Stimulated activated CD4-positive, alpha-beta T cell treated with anti-CD3 and anti-CD28 coated beads, Interleukin-15, amount 100 ng/mL, for 24 hours (primary cell): ENCODE measurements at places on chromosomes 12 and 14.
A peak's percentile ranks its signal among the peaks of the same experiment; 100 is the strongest.

DNA sequence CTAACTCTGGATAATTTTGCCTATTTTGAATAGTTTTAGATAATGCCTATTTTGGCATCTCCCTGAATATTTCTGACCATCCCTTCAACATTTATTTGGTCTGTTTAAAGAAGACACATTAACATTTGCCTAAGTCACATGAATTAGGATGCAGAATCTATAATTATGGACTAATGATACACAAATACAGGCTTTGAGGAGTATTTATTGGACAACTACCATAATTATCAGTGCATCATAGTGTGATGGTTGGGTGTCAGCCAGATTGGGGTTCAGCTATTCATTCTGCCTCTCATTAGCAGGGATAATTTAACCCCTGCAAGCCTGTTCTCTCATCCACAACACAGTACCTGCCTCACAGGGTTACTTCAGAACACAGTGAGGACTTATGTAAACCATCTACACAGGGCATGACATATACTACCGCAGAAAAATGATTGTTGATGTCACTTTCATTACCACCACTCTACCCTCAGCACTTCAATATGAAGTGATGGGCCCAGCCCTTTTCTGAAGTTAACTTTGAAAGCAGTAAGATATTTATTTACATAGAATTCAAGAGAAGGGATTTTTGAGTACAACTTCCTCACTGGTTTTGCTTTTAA, 14.4 kb downstream of the PRKCH start:
- DNase-seq = no peak

GRCh38 chr12:30859226-30859625, 67.3 kb upstream of the TSPAN11 start:
- no peak for DNase-seq

GRCh38 chr14:88026890-88027289, 22.0 kb downstream of the GPR65 start:
- no peak for DNase-seq

DNA sequence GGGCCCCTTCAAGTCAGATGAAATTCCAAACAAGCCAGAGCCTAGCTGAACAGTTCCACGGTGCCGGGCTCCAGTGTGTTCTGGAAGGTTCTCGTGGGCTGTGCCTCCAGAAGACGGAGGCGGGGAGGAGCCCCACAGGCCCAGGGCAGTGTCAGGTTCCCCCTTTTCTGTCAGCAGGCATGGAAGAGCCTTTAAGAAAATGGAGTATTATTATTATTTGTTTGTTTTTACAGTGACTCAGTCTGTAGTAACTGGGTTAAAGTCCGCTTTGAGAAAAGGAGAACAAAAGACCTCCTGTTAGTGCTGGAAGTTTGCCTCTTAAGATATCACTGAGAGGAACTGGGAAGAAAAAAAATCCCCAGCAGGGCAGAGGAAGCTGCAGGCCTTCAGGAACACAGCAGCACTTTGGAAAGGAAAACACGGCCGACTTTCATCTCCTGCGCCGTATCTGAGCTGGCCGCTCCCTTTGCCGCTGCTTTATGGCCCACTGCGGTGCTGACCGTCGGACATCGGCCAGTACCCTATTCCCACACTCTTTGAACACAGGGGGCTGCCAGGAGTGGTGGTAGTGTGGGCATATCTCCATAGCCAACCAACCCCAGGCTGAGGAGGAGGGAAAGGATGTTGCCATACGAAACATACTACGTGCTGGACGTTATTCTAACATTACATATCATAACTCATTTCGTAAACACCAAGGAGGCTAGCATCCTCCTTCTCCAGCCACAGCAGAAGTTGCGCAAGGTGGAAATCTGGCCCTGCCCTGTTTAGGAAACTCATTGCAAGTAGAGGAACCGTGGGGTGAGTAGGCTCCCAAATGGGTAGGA, 194.0 kb downstream of the ZFP36L1 start:
- DNase-seq = no peak

- DNase-seq = no peak
These were observed 49.8 kb downstream of the EID3 start for GRCh38 chr12:104353012-104353981.

DNA sequence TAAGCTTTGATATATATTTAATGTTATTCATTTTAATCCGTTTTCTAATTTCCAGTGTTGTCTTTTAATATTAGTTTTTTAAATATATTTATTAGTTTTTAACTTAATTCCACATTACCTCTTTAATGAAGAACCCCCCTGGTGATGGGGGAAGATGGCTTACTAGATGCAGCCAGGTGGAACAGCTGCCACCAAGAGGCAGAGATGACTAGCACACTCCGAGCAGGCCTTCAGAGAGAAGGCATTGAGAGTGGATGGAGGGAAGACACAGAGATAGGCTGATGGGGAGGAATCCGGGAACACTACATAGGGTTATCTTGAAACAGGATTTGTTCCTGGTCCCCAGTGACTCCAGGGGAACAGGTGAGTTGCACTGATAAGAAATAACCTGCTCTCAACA, 771.6 kb downstream of the LRFN5 start:
- DNase-seq = no peak

- DNase-seq = no peak
These were observed 30.4 kb upstream of the ITPK1 start for GRCh38 chr14:93146119-93146518.

- no peak for DNase-seq
These were observed 6.4 kb downstream of the LTBP2 start for GRCh38 chr14:74605531-74606223.

DNA sequence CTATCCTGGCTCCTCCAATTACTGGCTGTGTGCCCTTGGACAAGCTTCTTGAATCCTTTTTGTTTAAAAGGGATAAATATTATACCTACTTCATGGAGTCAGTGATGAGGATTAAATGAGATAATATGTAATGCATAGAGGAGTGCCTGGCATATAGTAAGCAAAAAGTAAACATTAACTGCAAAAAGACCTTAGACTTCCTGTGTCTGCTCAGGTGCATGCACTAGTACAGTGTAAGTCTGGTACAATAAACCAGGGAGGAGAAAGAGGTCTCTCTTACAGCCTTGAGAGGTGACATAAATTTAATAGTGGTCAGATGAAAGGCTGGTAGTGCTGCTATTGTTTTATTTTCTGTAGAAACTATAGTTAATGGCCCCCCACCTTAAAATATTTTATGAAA, 305.2 kb upstream of the MIS18BP1 start:
- no peak for DNase-seq

DNA sequence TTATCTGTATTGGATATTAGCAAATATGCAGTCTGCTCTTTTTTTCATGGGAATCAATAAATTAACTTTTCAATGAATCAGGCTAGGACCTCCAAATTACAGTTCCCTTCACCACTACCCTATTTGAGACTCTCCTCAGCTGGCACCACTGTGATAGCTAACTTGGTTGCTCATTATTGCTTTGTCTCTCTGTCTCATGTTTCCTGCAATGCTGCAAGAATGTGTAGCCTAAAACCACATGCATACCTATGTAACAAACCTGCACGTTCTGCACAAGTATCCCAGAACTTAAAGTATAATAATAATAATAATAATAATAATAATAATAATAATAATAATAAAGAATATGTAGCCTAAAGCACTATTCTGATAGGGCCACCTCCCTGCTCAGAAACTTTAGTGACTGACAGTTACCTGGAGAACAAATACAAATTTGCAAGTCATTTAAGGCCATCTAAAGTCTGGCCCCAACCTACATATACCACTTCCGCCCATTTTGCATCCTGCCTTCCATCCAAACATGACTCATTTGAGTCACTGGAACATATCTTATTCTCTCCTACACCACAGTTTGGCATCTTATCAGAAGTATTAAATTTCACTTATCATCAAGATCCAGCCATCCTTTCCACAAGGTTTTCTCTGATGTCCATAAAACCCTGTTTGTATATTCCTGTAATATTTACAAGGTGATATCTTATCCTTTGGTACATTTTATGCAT, 215.1 kb downstream of the LRRK2 start:
- DNase-seq = no peak

DNA sequence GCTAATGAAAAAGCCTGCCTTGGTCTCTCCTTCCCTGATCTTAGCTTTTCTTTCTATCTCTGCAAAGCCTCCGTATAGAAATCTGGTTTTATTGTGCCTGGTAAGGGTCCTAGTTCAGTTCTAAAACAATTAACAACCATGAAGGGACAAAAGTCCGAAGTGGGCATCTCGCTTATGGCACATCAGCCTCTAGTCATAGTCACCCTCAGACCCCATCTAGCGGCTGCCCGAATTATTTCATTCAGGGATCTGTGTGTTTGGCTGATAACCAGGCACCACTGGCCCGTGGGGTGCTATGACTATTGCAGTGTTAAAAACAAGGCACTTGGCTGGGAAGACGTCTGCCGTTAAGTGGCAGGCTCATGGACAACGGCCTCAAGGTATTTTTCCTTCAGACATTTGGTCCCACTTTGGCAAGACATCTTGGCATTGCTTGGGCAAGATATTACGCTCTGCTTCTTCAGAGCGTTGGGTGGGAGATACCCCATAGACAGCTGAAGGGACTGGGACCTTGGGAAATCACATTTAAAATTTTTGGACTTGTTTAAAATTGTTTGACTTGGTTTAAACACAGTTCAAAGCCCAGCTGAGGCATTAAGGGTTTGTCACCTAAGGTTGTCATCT, 87.1 kb downstream of the SINHCAF start:
- DNase-seq = peak; percentile 77

DNA sequence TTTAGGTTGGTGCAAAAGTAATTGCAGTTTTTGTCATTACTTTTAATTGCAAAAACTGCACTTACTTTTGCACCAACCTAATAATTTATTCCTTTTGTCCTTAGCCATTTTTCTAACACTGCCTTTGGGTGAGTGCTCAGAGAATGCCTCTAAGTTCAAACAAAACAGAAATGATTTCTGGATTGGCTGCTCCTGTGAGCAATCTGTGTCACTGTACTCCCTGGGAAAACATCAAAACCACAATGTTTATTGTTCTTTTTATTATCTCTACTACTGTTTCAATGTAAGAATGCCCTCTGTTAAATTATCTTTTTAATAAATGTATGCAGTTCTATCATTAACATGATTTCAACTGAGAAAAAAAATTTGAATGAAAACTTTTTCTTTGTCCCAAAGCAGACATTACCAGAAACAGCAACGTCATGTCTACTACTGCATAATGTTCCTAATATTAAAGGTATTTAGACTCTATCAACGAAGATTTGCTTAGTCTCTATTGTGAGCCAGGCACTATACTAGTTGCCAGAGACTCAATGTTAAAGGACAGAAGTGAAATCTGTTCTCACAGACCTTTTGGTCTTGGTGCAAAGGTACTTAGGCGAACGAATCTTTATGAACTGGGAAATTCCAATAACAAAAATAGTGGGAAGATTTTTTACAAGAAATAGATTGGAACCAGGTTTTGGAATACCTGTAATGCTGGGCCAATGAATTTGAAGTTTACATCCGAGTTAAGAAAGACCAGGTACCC, 6.2 kb downstream of the SLC41A2 start:
- DNase-seq = no peak

DNA sequence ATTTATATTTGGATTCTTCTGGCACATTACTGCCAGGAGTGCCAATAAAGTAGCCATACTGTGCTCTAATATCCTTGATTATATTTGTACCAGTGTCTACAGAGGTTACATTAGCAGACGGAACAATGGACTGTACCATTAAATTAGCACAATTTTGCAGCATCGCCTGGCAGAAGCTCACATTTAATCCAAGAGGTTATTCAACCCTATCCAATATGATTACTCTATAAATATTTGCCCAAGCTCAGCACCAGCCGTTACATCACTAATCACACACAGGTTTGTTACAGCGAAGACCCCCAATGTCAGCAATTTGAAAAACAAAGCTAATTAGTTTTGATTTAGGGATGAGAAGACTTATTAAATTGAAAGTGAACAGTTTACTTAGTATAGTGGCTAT, 16.9 kb upstream of the MGST1 start:
- DNase-seq = no peak

DNA sequence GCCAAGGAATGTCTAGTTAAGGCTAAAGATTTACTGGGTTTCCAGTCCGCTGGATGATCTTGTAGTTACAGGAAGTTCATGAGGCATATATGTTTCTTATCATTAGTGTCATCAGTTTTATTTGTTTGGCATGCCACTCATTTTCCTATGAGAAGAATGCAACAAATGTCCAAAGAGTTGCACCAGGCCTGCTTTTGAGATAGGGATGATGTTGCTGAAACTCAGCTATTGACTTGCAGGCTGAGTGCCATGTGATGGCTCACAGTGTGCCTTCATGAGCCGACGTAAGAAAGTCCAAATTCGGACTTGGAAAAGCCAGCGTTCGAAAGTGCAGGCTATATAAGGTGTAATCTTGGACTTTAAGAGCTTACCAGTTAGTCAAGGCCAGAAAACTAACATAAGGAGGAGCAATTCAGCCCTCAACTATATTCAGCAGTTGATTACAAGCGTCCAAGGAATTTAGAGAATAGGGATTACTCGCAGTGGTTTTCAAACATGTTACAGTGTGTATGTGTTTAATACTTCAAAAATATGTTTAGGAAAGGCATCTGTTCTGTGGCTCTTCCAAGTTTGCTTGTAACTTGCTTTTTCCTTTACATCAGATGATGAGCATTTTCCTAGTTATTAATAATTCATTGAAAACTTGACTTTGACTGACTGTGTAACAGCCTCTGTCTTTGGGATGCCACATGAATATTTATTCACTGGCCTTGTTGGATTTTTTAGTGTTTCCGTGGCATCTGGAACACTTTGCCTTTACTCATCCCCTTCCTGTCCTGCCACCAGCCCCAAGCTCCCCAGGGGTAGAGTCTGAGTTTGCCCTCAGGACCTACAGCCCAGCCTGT, 101.3 kb downstream of the LGMN start:
- DNase-seq = no peak

GRCh38 chr14:89908712-89909450, 45.6 kb downstream of the EFCAB11 start:
- DNase-seq = no peak

GRCh38 chr12:53980802-53981496, 4.0 kb upstream of the HOXC10 start:
- no peak for DNase-seq

DNA sequence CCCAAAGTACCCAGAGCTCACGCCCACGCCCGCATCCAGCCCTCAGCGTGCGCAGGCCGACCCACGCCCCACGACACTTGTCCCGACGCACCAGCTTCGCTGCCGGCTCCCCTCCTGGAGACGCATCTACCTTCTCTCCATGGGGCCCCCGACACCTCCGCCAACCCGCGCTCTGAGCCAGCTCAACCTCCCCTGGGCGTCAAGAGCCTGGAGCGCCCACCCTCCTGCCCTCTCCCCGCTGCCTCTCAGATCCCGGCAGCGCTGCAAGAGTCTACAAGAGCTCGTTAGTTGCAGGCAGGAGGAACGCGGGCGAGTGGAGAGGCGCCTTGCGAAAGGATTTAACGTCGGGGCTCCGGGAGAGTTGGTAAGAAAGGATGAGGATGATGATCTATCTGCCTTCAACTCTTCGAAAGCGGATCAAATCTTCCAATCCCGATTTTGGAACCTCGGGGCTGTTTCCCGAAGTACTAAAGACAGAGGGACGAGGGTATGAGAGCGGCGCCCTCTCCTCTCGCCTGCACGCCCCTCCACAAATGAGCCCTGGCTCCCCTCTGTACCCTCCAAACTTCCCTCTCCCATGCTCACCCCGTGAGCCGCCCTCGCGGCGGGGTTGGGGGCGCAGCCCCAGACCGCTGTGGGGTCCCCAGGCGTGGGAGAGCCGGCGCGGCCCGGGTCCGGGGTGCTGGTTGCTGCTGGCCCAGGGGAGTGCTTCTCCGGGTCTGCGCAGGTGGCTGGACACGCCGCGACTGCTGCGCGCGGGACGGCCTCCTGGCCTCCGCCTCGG, 979 bp downstream of the LTBP2 start:
- no peak for DNase-seq
